ENCODE measurements at places on chromosomes 2 and 18.

DNA sequence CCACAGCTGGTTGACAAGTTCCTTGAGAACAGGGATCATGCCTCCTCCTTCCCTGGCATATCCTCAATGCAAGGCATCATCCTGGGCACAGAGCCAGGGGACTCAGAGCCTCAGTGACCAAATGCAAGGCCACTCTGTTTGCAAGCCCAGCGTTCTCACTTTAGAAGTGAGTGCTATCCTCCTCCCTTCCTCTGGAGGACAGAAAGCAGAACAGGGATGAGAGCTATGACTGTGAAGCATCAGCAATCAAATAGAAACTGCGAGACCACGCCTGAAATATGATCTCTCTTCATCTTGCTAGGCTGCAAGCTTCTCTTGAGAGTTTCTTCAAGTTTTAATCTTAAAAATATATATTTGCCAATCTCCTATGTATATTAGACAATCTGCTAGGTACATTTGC lies 119.8 kb downstream of the LRATD1 start:
- DNase-seq = no peak

DNA sequence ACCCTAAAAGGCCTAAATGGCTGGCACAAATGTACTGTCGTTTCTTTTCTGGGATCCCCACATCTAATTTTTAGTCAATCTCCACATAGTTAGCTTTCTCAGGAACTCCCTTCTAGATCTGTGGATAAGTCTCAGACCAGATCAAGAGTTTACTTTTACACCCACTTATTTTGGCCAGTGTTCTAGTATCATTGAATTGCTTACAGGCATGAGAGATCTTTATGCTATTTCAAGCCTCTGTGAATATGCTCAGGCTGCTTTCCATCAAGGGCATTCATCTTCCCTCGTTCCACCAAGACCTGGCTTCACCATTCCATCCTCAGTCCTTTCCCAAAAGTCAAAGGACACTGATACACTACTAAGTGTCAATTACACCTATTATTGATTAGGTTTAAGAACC lies 27.8 kb upstream of the SCN1A start:
- no peak for DNase-seq

DNA sequence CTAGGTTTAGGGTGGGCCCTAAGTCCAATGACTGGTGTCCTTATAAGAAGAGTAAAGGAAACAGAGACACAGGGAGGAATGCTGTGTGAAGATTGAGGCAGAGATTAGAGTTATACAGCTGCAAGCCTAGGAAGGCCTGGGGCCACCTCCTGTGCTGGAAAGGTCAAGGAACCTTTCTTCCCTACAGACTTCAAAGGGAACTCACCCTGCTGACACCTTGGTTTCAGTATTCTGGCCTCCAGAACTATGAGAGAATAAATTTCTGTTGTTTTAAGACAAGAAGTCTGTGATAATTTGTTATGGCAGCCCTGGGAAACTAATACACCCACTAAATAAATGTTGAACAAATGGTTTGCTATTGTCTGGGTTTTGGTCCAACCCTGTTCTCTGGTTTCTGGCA lies 102.3 kb upstream of the NEUROD1 start:
- DNase-seq = no peak

DNA sequence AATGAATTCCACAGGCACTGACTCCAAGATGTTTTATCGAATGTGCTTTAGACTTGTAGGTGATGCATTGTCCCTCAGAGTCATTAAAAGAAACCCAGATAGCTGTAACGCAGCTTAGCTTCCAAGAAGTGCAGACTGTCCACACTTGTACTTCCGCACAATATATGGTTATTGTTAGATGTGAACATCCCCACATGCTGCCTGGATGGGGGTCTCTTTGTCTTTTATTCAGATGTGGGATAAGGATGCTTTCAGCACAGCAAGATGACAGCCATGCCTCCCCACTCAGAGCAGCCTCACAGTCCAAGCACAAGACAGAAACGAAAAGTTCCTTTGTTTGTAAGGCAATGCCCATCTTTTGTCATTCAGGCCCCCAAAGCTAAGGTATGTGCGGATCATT lies 416.6 kb downstream of the HRH4 start:
- no peak for DNase-seq

DNA sequence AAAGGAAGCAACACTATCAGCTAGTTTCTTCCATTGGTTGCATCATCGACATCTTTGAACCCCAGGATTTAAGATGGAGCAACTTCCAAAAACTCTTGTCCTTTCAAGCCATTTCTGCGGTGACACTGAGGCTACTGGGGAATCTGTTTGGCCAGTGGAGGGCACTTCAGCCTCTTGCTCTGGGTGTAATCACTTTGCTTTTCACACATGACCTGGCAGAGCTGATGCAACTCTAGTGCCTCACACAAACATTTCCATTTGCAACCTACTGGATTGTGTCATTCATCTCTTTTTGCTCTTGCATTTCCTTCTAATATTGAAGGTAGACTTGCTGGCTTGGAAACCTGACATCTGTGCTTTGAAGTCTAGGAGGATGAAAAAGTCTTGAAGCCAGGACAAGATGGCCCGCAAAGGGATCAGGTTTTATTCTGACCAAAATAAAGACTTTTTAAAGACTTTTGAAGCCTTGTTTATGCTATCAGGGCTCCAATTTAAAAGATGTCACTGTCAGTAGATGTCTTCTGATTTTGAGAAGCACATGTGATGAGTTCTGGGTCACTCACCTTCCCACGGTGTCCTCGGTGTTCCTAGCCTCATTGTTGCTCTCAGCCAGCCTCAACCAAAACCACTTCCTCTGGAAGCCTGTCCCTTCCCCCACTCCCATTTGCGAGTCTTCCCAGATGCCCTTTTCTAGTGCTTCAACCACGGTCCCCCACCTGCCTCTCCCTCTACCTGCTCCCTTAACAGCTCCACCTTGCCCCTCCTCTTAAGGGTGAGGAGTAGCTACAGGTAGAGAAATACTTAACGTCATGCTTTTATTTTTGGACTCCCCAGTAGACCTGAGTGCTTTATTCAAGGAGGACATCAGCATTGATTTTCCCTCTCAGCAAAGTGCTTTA lies 69.7 kb upstream of the KCNE4 start:
- no peak for DNase-seq

DNA sequence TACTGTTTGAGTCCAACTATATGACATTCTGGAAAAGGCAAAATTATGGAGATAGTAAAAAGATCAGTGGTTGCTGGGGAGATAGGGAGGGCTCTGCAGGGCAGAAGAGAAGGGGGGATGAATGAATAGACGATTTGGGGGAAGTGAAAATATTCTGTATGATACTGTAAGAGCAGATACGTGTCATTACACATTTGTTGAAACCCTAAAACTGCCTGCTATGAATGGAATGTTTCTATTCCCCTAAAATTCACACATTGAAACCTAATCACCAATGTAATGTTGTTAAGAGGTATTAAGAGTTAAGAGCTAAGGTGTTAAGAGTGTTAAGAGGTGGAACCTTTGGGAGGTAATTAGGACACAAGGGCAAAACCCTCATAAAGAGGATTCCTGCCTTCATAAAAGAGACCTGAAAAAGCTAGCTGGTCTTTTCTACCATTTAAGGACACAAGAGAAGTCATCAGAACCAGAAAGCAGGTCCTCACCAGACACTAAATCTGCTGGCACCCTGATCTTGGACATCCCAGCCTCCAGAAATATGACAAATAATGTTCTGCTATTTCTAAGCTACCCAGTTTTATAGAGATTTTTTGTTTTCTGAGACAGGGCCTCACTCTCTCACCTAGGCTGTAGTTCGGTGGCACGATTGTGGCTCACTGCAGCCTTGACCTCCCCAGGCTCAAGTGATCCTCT lies 76.2 kb downstream of the ATAD2B start:
- DNase-seq = no peak
